ENCODE measurements at places on chromosomes 12 and 14.

GRCh38 chr14:63269561-63270225, 49.0 kb downstream of the GPHB5 start:
- DNase-seq: no peak

- no peak for DNase-seq
These were observed 2.7 kb downstream of the CHD4 start for GRCh38 chr12:6604259-6605029.

DNA sequence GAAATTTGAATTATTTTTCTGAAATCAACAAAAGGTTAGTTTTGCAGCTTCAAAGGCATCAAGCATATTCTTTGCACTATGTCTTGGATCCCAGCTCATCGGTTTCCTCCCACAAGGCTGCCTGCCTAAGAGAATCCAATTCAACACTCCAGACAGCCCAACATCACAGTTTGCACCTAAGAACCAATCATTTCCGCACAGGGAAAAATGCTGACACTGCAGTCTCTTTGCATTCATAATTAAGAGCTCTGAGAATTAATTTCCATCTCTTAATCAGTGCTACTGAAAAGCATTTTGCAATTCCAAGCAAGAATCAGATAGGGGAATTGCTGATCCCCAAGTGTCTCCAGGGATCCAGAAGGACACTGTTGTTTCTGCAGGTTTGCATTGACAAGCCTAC, 175.9 kb downstream of the PIWIL1 start:
- DNase-seq: no peak

DNA sequence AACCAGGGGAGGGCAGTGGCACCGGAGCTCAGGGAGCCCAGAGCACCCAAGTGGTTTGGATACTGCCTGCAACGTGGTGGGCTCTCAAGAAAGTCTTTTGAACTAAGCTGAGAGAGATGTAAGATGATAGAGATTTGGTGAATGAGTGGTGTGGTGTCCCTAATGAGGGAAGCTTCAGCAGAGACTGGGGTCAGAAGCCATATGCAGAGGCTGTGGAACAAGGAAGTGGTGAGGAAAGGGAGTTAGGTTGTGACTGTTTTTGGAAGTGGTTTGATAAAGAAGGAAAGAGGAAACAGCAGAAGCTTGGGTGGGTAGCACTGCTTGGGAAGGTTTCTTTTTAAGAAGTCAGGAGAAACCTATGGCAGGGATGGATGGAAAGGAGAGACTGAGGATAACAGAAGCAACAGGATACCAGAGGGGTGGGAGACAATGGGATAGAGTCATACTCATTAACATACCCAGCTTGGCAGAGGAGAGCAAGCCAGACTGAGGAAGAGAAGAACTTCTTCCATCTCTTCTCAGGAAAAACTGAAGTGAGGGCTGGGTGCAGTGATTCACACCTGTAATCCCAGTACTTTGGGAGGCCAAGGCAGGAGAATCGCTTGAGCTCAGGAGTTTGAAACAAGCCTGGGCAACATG, 24.1 kb downstream of the SLC4A8 start:
- no peak for DNase-seq

DNA sequence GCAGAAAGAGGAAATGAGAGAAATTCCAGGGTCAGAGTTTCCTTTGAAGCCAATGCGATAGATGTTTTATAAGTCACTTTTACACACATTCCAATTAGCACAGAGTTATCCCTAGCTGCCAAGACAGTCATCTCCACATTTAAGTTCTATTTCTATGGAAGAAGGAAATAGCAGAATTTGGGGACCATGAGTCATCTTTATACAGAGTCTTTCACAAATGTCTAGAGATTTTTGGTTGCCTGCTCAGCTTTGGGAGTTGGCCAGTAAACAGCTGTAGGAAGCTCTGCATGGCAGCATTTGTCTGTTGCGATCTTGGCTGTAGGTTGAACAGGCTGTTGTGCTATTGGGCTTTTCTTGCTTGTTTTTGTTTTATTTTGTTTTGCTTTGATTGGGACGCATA, 884.3 kb downstream of the GALC start:
- no peak for DNase-seq

DNA sequence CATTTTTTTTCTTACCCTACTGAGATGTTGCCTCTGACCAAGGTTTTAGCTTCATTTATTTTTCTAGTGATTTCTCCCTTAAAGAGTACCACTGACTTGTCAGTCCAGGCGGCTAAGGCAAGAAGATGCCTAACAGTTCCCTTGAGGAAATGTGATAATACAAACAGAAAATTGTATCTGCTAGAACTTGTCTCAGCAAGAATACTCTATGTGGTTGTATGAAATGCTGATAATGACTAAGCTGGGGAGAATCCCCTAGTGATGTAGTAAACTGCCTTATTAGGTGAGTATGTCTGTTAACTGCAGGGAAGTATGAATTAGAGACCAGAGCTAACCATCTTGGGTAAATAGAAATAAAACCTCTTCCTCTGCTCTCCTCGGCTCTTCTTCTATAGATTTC, 6.7 kb downstream of the C12orf54 start:
- DNase-seq: no peak

- no peak for DNase-seq
These were observed 57.9 kb downstream of the ANO6 start for GRCh38 chr12:45273717-45274271.

- DNase-seq: no peak
These were observed 44.8 kb downstream of the EP400 start for GRCh38 chr12:131994589-131994988.

GRCh38 chr14:24605435-24606190, 3.9 kb downstream of the GZMH start:
- peak; percentile 45 for DNase-seq

- DNase-seq: no peak
These were observed 89.6 kb downstream of the TTC7B start for GRCh38 chr14:90726656-90727055.

DNA sequence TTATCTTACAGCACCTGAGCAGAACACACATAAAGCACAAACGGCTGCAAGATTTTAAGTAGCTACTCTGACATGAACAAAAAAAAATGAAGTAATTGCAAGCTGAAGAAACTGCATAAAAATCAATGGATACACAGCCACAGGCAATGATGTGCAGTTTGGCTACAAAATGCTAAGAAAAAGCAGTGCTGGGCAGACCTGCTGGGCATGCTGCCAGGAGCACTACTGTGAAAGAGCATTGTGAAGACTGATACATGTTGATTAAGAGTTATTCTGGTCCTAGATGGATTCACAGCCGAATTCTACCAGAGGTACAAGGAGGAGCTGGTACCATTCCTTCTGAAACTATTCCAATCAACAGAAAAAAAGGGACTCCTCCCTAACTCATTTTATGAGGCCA, 20.1 kb upstream of the RTN1 start:
- DNase-seq: no peak

- no peak for DNase-seq
These were observed 448.1 kb downstream of the NPAS3 start for GRCh38 chr14:33386781-33387180.

- no peak for DNase-seq
These were observed 36.5 kb upstream of the CERS5 start for GRCh38 chr12:50203691-50204090.

GRCh38 chr12:100165356-100165755, 22.7 kb upstream of the BLTP3B start:
- no peak for DNase-seq

- no peak for DNase-seq
These were observed 136.8 kb upstream of the PTPRB start for GRCh38 chr12:70774055-70774454.

DNA sequence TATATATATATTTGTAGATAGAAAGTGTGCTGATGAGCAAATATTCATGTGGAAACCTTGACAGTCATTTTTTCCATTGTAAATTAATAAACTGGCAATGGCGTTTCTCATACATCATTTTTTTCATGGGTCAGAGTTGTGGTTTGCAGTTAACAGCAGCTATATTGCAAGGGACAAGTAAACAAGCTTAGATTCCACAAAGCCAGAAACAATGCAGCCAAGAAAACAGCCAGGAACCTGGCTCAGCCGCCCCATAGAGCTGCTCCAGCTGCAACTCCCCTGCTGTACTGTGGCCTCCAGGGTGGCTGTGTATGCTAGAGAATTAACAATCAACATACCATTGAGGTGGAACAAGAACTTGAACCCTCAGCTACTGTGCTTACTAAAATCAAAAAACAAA, 298.2 kb downstream of the TMEM132D start:
- no peak for DNase-seq

DNA sequence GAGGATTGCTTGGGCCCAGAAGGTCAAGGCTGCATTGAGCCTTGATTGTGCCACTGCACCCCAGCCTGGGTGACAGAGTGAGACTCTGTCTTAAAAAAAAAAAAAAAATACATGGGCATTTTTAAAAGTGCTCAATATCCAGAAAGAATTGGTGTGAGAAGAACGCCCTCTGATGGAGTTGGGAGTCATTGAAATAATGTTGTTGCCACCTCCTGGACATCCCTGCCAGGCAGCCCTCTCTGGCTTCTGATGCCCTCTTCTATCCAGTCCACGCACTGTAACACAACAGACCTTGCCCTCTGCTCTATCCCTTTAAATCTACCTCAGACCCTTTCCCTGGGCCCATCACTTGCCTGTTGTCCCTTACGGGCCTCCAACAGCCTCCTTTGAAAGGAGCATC, 4.9 kb downstream of the PTGDR start:
- DNase-seq: no peak

DNA sequence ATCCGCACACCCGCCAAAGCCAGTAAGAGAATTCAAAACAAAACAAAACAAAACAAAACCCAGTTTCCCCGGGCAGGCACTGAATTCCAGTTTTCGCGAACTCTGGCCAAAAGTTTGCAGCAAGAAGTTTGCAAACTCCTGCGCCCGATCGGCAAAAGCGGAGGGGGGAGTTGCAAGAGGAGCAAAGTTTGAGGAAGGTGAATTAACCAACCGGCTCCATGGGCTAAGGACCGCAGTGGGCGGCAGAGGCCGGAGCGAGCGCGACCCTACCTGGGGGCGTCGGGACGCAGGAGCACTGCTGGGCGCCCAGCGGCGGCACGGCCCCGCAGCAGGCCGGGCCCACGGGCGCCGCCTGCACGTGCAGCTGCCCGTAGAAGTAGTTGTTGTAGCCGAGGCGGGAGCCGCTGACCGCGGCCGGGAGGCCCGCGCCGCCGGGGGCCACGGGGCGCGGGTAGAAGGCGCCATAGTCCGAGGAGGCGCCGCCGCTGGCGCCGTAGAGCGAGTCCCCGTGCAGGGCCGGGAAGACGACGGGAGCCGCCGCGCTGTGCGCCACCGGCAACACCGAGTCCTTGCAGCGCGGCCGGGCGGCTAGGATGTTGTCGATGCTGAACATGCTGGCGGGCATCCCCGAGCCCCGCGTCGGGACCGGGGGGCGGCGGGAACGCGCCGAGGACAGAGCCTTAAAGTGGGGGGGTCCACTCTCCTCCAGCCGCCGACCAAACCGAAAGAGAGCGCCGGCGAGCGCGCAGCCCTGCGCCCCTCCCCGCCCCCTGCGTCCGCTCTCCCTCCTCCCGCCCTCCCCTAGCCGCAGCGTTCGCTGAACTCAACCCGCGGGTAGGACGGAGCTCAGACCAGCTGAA, at the start of gene GSC:
Gene GSC, minus strand, starts transcription at position 723 of the 860 bp plus-strand sequence. Its CDS starts 98 bp downstream, at position 625.
- no peak for DNase-seq

GRCh38 chr12:25854991-25855390, 103.5 kb upstream of the RASSF8 start:
- no peak for DNase-seq

GRCh38 chr12:119328111-119328510, 6.4 kb upstream of the CCDC60 start:
- no peak for DNase-seq

GRCh38 chr12:89760783-89761182, 52.1 kb upstream of the ATP2B1 start:
- DNase-seq: no peak

GRCh38 chr14:93160353-93160801, 24.3 kb downstream of the MOAP1 start:
- no peak for DNase-seq

GRCh38 chr14:89165189-89166181, 251.5 kb downstream of the FOXN3 start:
- no peak for DNase-seq

- no peak for DNase-seq
These were observed 18.0 kb upstream of the MAP3K9 start for GRCh38 chr14:70827347-70827746.

DNA sequence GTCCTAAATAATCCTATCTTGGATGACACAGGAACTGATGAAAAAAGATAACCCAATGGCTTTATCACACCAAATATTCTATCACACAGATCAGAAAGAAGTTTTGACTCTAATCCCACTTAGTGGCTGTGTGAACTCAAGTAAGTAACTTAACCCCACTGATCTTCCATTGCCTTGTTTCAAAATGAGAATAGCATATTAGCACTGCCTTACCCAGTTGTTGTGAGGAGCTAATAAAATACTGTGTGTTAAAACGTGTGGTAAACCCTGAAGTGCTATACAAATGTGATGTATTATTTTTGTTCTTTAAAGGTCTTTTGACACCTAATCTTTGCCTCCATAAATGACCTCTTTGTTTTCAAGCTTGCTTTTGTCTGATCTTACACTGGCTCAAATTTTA, 60.9 kb upstream of the ARID2 start:
- DNase-seq: no peak

DNA sequence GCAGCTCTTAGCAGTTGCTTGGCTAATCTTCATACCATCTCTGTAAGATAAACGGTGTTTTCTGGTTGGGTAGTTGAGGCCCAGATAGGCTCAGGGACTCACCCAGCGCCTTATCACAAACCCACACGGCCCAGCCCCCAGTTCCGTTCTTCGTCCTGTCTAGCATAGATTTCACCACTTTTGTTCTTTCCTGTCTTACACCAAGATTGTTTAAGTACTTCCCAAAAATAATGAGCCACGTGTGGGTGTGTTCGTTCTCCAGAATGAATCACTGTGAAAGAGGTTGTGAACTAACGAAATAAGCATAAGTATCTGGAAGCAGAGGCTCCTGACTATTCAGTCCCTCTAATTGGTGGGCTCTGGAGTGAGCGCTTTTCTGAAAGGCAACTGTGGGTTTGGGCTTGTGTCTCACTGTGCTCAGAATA, 21.4 kb downstream of the ACVR1B start:
- no peak for DNase-seq

- no peak for DNase-seq
These were observed 183.8 kb downstream of the SLC25A21 start for GRCh38 chr14:36988568-36988967.

All from stimulated activated CD8-positive, alpha-beta memory T cell treated with anti-CD3 and anti-CD28 coated beads, Interleukin-2, amount 100 ng/mL, for 1 hour (primary cell).